Astrocyte (in vitro differentiated cells and primary cell): ENCODE measurements at places on chromosomes 16 and 17.

DNA sequence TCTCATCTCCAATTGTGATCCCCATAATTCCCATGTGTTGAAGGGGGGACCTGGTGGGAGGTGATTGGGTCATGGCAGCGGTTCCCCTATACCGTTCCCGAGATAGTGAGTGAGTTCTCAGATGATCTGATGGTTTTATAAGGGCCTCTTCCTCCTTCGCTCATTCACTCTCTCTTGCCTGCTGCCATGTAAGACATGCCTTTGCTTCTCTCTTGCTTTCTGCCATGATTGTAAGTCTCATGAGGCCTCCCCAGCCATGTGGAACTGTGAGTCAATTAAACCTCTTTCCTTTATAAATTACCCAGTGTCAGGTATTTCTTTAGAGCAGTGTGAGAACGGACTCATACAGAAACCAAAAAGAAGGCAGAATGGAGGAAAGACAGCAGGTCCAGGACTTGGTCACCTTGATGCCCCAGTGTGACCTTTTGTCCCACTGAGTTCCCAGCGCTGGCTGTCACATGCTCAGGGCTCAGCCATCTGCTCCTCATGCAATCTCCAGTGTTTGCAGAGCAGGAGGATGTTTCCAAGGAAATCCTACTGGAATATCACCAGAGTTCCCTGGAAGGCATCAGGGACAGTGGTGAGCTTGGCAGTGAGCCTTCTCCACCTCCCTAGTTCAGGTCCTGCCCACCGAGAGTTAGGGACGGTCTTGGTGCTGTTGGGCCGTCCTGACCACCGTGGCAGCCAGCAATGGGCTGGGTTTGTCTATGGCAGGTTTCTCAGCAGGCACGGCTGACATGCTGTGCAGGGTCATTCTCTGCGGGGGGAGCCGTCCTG is 96.7 kb downstream of the SEC14L1 start:
- no peak for DNase-seq

DNA sequence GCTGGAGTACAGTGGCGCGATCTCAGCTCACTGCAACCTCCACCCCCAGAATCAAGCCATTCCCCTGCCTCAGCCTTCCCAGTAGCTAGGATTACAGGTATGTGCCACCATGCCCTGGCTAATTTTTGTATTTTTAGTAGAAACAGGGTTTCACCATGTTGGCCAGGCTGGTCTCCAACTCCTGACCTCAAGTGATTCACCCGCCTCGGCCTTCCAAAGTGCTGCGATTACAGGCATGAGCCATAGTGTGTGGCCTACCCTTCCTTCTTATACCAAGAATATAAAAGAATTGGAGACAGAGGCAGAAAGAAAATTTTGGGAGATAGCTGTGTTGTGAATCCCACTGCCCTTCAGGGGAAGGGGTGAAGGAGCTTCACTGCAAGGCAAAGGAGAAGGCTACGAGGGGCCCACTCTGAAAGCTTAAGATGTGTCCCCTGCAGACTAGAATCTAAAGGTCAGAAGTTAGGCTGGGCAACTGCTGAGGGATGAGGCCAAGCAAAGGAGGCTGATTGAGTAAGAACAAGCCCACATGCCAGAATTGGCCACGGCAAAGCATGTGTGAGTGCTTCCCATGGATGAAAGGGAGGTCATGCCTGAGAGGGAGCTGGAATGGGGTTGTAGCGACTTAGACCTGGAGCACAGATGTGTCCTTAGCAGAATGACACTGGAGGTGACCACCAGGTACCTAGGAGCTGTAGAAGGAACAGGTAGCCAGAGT is 8.4 kb upstream of the CRYBA1 start:
- DNase-seq = peak; percentile 67

DNA sequence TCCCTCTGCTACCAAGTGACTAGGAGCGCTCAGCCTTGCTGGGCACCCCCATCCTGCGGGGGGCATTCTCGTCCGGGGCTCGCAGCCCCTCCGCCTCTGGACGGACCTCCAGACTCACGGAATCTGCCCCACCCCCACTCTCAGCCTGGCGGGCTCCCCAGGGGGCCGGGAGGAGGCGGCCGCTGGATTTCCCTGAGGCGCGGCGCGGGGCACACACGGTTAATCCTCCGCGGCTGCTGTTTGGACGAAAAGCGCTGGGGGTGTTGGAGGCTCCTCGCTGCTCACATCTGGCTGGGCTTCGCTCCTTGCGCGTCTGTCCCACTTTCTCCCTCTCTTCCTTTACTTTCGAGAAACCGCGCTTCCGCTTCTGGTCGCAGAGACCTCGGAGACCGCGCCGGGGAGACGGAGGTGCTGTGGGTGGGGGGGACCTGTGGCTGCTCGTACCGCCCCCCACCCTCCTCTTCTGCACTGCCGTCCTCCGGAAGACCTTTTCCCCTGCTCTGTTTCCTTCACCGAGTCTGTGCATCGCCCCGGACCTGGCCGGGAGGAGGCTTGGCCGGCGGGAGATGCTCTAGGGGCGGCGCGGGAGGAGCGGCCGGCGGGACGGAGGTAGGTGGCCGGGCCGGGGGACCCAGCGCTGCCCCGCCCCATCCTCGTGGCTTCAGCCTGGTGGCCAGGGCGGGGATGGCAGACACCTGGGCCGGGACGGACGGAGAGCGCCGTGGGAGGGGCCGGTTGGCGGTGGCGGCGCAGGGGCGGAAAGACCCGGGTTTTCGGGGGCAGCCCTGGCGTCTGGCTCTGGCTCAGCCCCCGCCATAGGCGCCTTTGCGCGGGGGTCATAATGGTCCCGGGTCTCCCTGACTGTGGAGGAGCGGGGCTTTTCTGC is at the start of gene C1QTNF1:
Gene C1QTNF1, plus strand, starts transcription at position 284 of the 886 bp plus-strand sequence. CDS start 19,800 bp downstream, outside the sequence.
- DNase-seq = no peak

DNA sequence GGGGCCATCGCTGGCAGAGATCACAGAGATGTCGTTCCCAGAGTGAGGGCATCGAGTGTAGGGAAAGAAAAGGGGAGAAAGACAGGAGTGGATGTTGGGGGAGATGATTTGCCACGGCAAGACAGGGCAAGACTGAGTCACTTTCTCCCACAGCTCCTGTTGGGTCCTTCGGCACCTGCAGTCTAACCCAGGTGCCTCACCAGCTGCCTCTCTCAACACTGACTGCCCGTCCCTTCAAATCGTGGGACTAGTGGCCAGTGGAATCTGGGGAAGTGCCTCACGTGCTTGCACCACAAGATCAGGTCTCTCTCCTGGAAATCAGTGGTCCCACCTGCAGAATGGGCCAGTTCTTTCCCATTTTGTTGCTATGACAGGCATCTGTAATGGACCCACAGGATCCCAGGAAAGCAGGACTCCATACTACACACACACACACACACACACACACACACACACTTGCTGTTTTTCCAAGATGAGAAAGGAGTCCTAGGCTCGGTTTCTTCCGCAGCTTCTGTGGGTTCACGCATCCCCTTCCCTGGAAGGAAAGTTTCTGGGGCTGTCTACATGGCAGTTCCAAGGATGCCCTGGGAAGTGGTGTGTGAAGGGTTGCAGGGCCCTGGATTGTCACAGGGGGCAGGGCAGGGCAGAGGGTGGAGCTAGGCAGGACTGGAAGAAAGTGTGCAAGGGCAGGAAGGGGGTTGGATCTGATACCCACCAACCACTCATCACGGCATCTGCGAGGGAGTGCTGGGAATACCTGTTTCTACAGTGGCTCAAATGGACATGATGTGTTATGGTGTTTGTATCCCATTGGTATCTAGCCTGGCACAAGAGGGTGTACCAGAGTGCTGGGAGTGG is 10.2 kb upstream of the CBX8 start:
- DNase-seq = no peak
